Mesenteric fat pad (tissue), 1 donor: ENCODE measurements at places on chromosomes 1 and 21.

- no peak for DNase-seq
Measured at GRCh38 chr1:83998498-83999315, at the start of gene TTLL7. Gene TTLL7, minus strand, starts transcription at chr1:83999132. Its CDS starts 46,921 bp downstream, at chr1:83952211.

DNA sequence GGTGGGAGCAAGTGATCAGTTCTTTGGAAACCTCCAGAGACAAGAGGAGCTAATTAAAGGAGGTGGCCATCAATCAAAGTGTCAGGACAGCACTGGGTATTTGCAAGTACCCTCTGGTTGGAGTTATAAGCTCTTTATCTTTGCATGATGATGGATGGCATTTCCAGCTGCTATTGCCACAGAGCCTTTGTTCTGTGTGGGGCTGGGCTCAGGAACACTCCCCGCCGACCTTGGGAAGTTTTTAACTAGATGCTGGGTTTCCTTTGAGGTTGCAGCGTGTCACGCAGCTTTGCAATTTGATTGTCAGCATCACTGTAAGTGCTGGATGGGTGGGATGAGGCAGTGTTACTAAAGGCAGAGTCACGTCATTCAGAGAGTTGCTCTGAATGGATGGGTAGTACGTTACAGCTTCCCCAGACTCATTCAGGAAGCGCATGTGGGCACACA lies 68.9 kb downstream of the CNIH3 start:
- DNase-seq = no peak

- DNase-seq = no peak
Measured at GRCh38 chr1:90387805-90388204, 329.3 kb downstream of the BARHL2 start.

DNA sequence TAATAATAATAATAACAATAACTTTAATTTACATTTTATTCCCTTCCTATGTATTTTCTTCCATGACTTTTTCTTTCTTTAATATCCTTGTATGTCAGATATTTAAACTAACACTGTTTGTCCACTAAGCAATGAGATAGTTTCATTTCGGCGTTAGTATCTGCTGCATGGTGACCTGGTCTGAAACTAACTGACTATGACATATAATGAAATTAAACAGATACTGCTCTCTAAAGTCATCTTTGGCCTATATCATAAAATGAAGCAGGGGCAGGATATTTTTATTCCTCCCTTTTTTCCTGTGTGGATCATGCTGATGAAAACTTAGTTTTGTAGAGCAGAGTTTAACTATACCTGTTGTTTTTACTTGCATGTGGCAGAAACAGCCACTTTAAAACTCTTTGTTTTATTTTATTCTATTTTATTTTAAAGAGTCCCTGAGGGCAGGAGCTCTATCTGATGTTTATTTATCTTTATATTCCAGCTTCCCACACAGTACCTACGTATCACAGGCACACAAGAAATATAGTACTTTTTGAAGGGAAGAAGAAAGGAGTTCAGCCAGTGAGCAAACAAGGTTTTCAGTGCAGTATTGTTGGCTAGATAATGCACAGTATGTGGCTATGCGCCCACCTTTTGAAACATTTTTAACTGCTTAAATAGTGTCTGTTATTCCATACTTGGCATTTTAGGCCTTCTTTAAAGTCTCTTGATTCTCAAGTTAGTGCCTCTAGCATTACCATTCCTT lies 165.6 kb downstream of the PHTF1 start:
- DNase-seq = no peak
